ENCODE measurements at places on chromosomes 5 and 9. TPM values are rescaled to one million over a fixed set of nuclear protein-coding genes. Genes with fewer than 3 reads are reported as not detected.

DNA sequence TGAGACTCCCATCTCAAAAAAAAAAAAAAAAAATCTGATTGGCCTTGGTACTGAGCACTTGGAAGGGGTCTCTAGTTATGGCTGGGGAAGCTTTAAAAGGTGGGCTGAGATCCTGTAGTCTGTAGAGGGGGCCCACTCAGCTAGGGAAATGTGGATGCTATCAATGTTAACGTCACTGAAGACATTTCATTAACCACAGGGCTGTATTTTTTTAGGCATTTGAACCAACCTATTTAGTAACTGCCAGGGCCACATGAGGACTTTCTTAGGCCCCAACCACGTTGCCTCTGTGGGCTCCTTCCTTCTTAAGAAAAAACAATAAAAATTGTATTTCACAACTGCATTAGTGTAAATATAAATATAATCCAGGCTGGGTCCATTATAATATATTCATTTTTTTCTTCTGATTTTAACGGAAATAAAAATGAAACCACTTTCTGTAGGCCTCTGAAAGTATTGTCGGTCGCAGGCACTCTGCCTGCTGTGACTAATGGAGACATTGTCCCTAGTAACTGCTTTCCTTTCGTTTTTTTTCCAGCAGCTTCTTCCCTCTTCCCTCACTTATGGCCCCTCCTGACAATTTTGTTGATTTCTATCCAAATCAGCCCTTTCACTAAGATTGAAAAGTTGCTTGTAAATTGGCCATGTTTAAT, 71.6 kb downstream of the GCNT1 start:
- peak; percentile 66 for ATAC-seq

DNA sequence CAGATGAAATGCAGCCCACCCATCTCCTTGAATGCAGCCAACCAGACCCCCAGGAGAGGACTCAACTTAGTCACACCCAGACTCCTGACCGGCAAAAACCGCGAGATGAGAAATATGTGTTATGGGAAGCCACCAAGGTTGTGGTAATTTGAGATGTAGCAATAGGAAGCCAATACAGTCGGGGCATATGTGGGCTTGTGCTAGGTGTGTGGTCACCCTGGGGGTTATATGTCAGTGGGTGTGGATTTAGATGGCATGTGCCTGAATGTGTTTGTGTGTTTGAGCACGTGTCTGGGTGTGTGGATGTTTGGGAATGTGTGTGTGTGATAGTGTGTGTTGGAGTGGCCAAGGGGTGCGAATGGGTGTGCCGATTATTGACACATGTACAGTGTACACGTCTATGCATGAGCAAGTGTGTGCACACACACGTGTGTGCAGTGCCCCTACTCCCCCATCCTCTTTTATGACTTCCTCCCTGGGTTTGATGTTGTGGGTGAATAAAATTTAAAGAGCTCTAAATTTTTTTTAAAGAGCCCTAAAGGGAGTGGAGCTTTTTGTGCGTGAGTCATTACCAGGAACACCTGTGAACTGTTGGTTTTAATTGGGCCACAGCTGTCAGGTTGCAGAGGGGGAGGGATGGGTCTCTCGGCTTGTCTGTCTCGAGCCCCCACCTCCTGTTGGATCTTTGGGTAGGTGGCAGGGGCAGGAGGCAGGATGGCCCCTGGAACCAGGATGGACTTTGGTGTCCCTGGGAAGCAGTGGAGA, 86.8 kb downstream of the LHX2 start:
- ATAC-seq, result no peak

GRCh38 chr9:35680331-35681105, 6.8 kb downstream of the CA9 start:
- no peak for ATAC-seq

- no peak for ATAC-seq
Measured at GRCh38 chr9:81724242-81724889, 35.0 kb upstream of the TLE1 start.

- no peak for ATAC-seq
Measured at GRCh38 chr9:95010431-95010838, 283.9 kb downstream of the AOPEP start.

DNA sequence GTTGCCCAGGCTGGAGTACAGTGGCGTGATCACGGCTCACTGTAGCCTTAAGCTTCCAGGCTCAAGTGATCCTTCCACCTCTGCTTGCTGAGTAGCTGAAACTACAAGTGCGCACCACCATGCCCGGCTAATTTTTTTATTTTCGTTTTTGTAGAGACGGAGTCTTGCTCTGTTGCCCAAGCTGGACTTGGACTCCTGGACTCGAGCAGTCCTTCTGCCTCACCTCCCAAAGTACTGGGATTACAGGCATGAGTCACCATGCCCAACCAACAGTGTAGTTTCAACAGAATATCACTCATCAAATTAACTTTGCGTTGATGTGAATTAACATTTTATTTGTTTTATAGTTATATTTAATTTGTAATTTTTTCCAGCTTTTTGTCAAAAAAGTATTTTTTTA, 45.3 kb downstream of the WDR70 start:
- ATAC-seq, result no peak

DNA sequence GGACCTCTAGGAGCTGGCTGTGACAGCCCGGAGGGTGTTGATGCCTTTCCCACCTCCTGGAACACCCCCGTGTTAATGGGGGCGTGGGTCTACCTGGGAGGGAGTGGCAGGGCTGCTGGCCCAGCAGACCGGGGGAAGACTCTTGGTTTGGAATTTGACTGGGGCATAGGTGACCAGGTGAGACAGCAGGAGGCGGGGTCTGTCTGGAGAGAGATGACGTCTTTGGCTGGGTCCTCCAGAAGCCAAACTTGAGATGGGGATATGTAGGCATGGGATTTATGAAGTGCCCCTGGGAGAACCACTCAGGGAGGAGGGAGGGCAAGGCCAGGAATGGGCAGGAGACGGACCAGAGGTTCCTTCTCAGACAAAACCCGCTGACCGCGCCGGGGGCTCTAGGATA, 42.6 kb downstream of the NEK6 start:
- no peak for ATAC-seq

GRCh38 chr5:138739938-138740337, 13.3 kb upstream of the CTNNA1 start:
- no peak for ATAC-seq

DNA sequence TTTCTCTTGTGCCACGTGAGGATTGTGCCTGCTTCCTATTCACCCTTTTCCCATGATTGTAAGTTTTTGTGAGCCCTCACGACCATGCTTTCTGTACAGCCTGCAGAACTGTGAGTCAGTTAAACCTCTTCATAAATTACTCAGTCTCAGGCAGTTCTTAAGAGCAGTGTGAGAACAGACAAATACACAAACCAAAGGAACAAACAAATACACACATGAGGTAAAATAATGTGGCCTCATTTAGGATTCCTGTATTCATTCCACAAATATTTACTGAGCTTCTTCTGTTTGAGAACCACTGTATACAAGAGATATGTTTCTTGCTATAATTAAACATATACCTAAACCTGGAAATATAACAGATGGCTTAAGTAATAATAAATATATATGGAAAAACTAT, 760.3 kb downstream of the CDH9 start:
- no peak for ATAC-seq

DNA sequence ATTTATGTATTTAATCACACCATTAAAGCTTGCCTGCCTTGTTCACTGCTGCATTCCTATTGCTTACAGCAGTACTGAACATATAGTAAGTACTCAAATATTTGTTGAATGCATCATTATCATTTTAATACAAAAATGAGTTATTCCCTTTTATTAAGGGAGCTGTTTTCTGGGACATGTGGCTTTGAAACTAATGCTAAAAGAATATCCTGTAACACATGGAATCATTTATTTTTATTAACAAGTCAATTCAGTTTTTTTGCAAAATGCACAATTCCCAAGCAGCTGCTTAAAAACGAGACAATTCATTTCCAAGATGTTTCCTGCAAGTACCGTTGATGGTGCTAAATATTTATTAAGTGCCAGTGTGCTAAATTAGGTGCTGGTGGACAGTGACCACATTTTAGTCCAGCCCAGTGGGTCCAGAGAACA, 148.3 kb upstream of the NR3C1 start:
- no peak for ATAC-seq

Gene IGIP
- 2.4 TPM for total RNA-seq
